ENCODE measurements at places on chromosomes 4 and X.

GRCh38 chr4:145735827-145736226 is 55.9 kb downstream of the C4orf51 start:
- no peak for DNase-seq

DNA sequence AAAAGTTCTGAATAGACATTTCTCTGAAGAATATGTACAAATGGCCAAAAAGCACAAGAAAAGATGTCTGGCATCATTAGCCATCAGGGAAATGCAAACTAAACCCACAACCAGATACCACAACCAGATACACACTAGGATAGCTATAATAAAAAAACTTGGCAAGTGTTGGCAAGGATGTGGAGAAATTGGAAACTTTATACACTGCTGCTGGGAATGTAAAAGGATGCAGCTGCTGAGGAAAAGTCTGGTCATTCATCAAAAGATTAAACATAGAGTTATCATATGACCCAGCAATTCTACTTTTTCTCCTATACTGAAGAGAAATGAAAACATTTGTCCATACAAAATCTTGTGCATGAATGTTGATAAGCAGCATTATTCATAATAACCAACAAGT is 92.3 kb downstream of the UCHL1 start:
- no peak for DNase-seq

- DNase-seq: no peak
Observed at GRCh38 chr4:111045992-111046391, 423.1 kb upstream of the PITX2 start.

- no peak for DNase-seq
Observed at GRCh38 chr4:98293104-98293887, 32.1 kb downstream of the RAP1GDS1 start.

- no peak for DNase-seq
Observed at GRCh38 chrX:124211312-124211942, 121.0 kb upstream of the TEX13D start.

- no peak for DNase-seq
Observed at GRCh38 chrX:103101299-103102042, 8.5 kb upstream of the NXF3 start.

DNA sequence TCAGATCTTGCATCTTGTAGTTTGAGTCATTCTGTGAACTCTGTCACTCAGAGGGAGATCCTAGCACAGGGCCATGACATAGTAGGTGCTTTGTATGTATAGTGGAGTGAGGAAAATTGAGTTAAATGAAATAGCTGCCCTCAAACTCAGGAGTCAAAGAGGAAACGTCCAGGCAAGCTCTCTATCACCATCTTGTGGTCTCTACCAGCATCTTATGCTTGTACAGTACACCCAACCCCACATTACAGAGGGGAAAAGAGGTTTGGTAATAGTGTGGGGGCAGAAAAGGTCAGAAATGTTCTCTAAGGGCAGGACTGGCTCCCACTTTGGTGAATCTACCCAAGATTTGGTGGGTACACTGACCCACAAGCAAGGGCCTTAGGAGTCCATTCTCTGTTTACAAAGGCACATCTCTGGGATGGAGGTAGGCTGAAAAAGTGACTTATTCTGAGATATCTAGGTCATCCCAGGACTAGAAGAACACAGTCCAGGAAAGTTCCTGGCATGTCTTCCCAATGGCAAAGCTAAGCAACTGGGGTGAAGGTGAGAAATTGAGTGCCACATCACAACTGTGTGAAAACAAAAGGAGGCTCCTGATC is 131.8 kb downstream of the OR13H1 start:
- no peak for DNase-seq

DNA sequence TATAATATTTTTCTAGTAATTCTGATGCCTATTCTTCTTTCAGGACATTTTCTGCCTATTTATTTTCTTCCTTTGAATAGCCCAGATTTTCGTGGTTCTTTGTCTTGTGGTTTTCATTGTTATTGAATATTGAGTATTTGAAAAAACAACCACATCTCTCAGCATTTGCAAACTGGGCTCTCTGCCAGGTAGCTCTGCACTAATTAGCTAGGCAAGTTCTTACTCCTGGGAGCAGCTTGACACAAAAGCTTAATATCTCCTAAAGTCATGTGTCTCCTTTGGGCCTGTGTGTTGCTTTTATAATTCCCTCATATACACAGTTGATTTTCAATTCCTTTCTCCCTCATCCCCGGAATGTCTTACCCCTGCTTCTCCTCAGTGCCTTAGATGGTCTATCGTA is 413.5 kb upstream of the GRIA3 start:
- no peak for DNase-seq

DNA sequence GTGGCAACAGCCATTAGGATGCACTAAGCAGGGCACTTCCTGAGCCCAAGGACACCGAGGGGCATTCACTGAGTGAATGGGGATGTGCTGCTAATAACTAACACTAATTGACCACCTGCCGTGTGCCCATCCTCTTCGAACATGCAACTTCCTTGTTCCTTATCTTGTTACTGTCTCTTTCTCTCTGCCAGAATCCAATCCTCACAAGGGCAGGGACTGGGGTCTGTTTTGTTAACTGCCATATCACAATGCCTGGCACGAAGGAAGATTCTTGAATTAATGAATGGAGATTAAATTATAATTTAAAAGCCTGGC is 1.3 kb downstream of the ERAS start:
- no peak for DNase-seq

DNA sequence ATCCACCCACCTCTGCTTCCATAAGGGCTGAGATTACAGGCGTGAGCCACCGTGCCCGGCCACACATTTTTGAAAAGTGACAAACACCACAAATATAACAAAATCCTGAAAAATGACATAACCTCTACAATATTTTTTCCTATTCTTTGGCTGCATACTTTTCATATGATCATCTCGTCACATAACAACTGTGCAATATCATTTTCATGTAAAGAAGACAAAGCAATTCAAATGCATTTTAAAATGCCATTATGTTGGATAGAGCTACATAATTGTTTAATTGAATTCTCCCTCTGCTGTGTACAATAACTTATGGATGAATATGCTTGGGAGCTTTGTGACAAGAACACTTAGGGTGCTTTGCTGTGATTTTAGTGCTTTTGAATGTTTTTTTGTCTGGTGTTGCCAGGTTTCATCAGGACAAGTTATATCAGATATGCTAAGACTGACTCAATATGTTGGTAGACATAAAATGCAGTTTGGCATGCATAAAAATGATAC is 132.9 kb downstream of the CHIC2 start:
- DNase-seq: no peak

DNA sequence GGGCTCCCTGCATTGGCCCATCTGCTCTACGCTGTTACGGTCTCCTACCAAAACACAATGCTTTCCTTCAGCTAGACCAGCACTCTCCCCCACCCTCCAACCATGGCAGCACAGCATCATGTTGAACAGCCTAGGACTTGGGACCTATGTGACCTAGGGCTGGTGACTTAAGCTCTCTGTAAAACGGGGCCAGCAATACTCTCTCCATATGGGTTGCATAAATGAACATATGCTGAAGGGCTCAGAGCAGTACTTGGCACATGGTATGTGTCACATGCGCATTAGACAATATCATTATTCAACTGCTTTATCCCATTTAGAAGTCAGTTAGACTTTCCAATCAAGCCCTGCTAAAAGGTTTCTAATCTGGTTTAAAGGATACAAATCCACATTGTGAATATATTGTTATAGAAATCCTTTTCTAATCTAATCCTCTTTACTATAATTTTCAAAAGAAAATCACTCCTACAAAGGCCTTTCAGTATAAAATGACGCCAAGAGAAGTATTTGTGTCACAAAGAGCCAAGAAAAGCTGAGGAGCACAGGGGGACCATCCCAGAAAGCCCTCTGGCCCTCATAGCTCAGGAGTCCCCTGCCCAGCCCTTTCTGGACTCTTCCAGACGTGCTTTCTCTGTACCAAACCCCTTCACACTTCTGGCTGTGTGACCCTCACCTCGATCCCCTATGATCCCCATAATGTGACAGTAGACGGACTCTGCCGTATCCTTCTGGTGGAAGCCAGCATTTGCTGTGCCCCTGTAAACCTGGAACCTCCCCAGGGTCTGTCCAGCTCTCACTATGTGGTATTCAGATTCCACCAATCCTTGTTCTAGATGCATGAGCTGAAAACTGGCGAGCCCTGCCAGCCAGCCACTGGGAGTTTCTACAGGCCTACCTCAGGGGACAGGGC is 42.3 kb downstream of the NSG1 start:
- DNase-seq: no peak

DNA sequence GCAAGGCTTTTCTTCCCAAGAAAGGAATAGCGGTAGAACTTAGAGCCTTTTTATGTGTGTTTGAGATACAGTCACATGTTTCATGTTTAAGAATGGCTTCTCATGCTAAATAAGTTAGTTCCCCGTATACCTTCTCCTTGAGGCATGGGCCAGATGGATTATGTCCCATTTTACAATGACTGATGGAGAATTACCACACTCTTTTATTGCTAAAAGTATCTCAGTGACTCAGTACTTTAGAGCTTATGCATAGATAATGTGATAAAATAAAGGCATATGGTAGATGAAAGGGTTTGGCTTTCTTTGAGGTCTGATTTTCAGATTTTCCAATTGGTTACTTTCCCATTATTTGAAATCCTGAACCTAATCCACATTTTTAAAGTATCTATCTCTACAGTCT is 121.8 kb upstream of the BMPR1B start:
- no peak for DNase-seq

- no peak for DNase-seq
Observed at GRCh38 chr4:42216664-42217063, 64.2 kb upstream of the BEND4 start.

Data from activated CD8-positive, alpha-beta memory T cell treated with anti-CD3 and anti-CD28 coated beads, Interleukin-2, amount 50 U/mL, for 4 hours (primary cell).